Posterior cingulate gyrus (tissue), 11 donors: ENCODE measurements at places on chromosomes 16 and 17.

GRCh38 chr17:34711646-34712045 lies 132.3 kb downstream of the TMEM132E start:
- no peak for DNase-seq

DNA sequence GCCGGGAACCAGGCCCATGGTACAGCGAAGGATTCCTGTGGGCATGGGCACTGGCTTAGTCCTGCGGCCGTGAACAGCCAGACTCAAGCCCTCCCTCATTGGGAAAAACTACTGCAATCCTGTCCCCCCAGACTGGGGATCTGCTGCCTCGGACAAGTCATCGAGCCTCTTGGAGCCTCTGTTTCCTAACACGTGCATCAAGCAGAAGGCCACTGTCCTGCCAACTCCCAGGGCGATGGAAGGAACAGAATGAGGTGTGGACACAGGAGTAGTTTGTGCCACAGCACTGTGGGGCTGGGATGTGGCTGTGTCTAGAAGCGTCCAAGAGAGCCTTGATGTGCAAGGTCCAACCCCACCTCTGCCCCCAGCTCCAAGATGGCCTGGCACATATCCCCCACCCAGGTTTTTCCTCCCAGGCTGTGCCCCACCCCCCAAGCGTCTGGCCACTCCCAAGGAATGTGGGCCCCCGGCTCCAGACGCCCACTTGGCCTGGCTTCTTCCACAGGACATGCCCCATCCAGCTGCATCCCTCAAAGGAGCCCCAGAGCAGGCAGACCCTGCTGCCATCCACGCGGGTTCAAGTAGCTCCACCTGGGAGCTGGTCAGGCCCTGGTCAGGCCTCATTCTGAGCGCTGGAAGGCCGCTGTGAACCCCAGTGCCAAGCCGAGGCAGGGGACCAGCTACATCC lies 3.4 kb downstream of the CAMKK1 start:
- DNase-seq, result no peak

- DNase-seq, result no peak
Measured at GRCh38 chr17:17111401-17112393, 69.4 kb downstream of the MPRIP start.

DNA sequence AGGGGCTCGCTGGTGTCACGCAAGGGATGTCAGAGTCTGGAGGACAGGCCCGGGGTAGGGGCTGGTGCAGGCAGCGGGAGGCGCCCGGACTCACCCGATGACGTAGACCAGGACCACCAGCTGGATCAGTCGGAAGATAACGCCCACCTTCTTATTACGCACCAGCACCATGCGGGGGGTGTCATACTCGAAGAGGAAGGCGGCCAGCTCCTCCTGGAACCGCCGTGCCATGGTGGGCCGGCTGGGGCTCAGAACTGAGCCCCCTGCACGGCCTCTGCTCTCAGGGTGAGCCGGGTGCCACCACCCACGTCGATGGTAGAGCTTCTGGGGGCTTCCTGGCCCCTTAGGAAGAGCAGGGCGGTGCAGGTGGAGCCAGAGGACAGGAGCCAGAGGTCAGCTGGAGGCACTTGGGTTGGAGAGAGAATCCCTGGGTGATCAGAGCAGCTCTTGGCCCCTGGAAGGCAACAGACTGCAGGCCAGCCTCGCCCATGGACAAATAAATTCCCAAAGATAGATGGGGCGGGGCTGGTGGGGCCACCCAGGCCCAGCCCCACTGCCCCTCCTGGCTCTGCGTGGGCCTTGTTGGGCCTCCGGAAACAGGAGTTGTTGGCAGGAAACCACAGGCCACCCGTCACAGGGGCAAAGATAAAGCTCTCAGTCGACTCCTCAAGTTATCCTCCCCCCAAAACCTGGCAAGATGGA lies at the start of gene P2RX1:
Gene P2RX1 (minus strand): TSS at position 471 of the 702 bp plus-strand sequence. CDS start 240 bp downstream, at position 231.
- no peak for DNase-seq

DNA sequence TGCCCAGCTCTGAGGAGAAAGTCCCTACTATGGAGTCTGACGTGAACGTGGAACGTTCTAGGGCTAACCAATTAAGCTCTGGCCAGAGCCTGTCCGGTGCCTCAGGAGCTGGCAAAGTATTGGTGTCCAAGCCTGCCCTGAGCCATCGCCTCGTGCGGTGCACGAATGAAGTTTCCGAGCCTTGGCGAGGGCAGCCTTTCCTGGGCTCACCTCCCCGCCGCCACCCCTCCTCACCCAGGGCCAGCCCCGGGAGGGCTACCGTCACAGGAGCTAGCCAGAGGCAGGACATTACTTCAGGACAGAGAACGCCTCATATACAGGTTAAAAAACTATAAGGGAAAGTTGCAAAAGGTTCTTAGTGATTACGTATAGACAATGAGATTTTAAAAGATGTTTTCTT lies 23.6 kb upstream of the TRAP1 start:
- no peak for DNase-seq

GRCh38 chr17:38415250-38416194 lies 12.7 kb upstream of the ARHGAP23 start:
- peak; percentile 43 for DNase-seq

DNA sequence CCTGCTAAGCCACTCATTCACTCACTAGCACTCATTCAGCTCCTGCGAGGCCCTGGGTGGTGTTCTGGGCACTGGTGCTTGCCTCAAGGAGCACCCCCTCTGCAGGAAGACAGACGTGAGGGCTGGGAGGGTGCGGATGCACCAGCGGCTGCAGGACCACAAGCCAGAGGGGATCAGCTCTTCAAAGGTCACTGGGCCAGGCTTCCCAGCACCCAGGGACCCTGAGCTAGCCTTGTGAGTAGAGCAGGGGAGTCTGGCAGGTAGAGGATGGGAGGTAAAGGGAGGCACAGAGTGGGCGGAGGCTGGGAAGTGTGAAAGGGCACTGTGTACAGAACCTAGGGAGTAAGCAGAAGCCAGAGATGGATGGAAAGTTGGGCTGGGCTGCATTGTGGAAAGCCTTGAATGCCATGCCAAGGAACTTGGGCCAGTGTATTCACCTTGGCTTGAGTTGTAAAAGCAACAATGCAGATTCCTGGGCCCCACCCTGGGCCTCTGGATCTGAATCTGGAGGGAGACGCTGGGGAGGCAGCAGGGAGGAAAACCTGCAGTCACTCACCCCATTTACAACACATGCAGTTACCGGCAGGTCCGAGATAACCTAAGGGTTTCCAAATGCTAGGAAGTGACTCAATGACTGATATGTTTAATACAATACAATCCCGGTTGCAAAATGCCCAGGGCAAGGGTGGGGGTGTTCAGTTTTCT lies 1.7 kb downstream of the IL4R start:
- DNase-seq, result no peak

GRCh38 chr16:84368308-84368996 lies at the start of gene ATP2C2:
TSS of gene ATP2C2 (plus strand) at chr16:84368538. CDS start at chr16:84368616, 78 bp downstream.
- no peak for DNase-seq

DNA sequence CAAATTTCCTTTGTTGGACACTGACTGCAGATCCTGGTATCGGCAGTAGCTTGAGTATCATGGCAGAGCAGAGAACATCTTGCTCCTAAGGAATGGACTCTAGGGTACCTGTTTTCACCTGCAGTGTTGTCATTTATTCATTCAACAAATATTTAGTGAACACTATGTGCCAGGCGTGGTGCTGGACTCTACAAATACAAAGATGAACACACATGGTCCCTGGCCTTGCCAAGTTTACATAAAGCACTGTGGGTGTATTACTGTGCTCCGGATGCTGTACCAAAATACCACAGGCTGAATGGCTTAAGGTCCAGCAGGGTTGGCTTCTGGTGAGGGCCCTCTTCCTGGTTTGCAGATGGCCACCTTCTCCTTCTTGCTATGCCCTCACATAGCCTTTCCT lies 14.2 kb upstream of the CCR7 start:
- DNase-seq, result no peak

DNA sequence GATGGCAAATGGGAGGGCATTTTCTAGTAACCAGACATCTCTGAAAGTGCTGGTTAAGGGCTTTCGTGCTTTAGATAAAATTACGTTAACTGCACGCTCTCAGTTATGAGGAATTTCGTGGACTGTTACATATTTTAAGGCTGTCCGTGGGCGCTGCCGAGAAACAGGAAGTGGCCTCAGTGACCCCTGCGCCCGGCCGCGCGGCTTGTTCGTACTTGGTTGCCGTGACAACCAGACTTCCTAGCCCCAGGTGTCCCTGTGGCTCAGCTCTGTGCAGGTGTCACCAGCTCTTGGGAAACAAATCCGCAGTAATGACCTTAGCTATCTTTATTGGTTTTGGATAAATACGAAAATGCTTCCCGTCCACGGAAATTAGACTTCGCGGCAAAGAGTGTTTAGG lies 52.7 kb downstream of the LMF1 start:
- no peak for DNase-seq

- DNase-seq, result peak; percentile 45
Measured at GRCh38 chr16:85384833-85385462, 228.2 kb upstream of the GSE1 start.
